ENCODE measurements at places on chromosomes 5 and 9. TPM values are rescaled to one million over a fixed set of nuclear protein-coding genes. Genes with fewer than 3 reads are reported as not detected.

DNA sequence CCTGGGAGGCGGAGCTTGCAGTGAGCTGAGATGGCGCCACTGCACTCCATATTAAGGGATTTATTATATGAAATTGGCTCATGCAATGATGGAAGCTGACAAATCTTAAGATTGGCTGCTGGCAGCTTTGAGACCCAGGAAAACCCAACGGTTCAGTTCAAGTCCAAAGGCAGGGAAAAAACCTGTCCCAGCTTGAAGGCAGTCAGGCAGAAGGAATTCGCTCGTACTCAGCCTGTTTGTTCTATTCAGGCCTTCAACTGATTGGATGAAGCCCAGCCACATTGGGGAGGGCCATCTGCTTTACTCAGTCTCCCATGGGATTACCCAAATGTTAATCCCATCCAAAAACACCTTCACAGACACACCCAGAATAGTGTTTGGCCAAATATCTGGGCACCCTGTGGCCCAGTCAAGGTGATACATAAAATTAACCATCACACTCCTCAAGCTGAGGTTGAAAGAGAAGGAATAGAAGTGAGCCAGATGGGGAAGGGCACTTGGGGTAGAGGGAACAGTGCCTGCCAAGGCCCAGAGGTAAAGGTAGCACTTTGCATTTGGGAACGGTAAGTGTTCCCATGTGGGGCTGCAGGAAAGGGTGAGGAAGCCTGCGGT is 8.5 kb upstream of the ORM1 start:
- DNase-seq, result no peak

Gene STC2
- total RNA-seq, result 42.2 TPM

Gene AMBP
- total RNA-seq, result not detected

DNA sequence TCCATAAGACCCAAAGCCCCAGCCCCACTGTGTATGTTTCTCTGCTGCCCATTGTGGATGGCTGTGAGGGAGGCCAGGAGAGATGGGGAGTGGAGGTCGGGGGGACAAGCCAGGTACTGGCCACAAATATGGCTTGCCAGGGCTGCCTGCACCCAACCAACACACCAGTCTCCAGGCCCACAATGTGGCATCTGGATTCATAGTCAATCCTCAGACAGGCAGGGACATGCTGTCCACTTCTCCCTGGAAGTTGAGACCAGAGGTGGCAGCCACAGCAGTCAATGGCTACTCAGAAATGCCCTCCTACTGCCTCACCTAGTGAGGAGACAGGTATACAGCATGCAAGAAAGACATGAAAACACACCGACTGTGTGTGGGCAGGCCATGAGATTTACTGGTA is 61.2 kb upstream of the SLC25A51 start:
- DNase-seq, result no peak

GRCh38 chr5:121937762-121938161 is 24.0 kb upstream of the SRFBP1 start:
- no peak for DNase-seq

DNA sequence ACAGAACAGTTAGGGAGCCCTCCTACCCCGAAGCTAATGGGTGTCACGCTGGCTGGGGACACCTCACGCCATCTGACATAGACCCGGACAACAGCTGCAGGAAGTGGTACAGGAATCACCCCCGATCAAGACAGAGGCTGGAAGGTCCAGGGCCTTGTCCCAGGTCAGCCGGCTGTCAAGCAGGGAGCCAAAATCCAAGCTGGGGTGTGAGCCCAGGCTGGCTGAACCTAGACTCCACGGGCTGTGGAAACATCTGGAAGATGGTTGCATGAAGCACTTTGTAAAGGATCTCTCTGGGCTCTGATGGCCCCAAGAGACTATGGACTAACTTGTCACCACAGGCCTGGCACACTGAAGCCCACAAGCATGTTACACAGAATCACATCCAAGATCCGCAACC is 68.9 kb upstream of the STXBP1 start:
- no peak for DNase-seq

Gene VCAN
- 0.43 TPM for total RNA-seq

Measured in PC-9 (cell line).